ENCODE measurements at places on chromosomes 13 and 19.

DNA sequence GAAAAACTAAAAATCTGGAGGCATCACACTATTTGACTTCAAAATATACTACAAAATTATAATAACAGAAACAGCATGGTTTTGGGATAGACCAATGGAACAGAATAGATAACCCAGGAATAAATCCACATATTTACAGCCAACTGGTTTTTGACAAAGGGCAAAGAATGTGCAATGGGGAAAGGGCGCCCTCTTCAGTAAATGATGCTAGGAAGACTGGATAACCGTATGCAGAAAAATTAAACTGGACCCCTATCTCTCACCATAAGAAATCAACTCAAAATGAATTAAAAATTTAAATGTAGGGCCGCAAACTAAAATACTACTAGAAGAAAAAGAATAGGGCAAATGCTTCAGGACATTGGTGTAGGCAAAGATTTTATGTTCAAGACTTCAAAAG, 440.5 kb upstream of the SGCG start:
- DNase-seq = no peak

DNA sequence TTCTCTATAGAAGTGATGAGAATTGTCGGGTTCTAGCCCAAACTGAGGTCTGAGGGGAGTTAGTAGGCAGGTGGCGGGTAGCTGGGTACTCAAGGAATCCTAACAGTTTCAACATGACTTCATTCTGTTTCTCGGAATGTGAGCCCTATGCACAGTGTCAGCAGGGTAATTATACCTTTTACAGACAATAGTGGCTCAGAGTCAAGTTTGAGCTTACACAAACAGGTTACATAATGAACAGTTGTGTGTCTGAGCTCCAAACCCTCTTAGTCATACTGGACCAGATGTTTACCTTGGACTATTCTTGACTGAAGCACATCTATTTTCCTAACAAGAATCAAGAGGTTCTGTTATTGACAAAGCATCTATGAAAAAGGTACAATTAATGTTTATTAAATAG, 1066.7 kb upstream of the PCDH20 start:
- no peak for DNase-seq

DNA sequence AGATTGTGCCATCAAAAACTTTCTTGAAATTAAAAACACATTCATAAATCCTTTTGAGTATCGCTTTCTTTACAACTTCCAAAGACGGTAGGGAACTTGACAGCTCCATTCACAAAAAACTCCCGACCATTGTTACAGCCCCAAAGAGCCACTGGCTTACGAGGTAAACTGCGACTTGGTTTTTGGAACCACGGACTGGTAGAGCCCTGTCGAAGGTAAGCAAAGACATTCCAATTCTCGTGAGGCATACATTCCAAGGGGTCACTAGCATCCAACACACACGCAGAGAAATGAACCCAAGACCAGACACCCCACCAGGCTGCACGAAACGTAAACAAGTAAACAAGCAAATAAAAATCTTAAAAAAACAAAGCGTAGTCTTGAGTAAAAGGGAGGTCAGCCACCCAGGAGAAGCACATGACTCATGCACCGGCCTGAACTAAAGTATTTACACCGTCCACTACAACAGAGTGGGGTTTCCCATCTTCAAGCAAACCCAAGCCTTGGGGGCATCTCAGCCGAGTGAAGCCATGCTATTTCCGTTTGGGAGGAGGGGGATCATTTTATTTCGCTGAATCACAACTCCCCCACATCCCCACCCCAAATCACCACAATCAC, 1.4 kb downstream of the BRD4 start:
- peak; percentile 40 for DNase-seq

GRCh38 chr13:40485611-40486517, 180.6 kb downstream of the FOXO1 start:
- DNase-seq = no peak

DNA sequence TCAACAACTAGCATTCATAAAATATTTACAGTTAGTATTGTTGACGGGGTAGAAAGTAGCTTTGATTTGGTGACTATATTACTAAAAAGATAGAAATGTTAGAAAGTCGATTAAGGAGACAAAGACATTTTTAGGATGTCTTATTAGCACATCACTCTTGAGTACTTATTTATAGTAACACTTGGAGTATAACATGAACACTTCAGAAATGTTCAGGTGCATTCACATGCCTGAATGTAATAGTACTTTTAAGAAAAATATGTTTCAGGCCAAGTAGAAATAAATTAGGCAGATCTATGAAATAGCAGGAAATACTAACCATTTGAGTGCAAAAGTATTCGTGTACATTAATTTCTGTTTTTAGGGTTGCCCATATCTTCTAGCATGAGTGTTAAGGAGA, 70.4 kb downstream of the CDK8 start:
- DNase-seq = no peak

GRCh38 chr19:20167651-20168122, 673 bp downstream of the ZNF486 start:
- peak; percentile 16 for DNase-seq

- DNase-seq = no peak
Observed at GRCh38 chr13:32616883-32617511, 30.7 kb downstream of the PDS5B start.

DNA sequence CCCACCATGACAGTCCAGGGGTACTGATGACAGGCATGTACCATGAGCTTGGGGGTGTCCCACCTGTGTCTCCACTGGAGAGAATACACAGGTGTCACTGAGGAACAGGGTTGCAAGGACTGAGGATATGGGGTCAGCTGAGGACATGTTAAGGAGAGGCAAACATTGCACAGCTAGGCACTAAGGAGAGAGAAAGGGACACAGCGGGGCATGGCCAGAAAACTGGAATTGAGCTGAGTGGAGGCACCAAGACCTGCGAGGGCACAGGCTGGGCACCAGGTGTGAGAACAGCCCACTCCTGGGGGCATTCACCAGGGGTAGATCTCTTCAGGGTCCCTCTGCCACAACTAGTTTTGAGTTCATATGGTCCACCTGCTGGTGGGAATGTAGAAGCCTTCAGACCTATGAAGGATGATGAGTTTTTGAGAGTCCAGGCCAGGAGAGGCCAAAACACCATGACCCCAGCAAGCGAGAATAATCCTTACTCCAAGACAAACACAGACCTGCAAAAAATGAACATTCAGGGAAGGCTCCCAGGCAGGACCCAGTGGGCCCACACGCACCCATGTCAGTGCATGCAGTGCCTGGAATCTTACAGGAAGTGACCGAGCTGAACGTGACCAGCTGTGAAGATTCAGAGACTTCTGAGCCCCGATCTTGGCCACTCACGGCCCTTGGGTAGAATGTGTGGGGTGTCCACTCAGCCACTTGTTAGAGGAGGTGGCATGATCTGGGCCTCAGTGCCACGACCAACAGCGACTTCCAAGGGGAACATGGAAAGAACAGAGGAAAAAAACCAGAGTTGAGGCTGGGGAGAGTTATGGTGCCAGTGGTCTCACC, 1.4 kb upstream of the ZNF584 start:
- DNase-seq = peak; percentile 31

DNA sequence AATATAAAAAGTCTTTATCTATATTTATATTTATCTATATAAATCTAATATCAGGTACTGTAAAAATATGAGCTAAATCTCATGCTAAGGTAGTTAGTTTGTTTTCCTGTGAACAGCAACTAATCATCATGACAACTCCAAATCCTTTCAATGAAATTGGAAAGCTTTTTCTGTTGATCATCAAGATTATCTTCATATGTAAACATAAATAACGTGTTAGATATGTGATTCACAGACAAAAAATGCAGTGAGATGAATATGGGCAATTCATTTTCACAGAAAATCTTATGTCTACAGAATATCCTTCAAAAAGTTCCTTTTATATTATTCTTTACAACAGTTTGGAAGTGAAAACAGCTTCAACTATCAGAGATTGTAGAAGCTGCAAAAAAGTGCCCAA, 41.7 kb upstream of the EEF1AKMT1 start:
- DNase-seq = no peak

DNA sequence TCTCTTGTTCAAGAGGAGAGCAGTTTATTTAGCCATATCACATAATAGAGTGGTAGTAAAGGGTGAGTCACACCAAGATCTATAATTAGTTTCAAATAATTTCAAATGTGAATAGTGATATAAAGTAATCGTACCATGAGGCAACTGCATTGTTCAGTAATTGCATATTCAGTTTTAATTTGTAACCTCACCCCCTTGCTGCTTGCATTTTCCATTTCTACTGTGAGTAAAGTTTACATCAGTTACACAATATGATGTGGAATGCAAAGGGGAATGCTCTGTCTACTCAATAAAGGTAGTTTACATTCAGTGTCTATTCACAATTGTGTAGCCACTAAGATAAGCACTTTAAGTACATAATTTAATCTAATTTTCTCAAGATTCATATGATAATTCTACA, 1695.7 kb upstream of the SPRY2 start:
- DNase-seq = no peak

DNA sequence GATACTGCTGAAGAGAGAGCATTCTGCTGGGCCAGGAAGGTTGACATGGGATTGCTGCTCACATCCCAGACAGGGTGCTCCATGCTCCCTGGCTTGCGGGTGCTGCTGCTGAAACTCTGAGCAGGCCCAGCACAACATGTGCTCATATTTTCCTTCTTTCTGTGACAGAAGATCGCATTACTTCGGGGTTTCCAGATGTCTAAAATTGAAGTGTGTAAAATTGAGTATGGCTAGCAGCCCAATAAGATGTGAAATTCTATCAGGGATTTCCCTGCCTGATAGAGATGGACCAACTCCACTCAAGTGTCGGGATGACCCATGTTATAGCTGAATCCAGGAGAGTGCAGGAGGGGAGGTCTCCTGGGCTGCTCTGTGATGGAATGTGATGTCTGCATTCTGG, 55.6 kb upstream of the KL start:
- no peak for DNase-seq

- DNase-seq = no peak
Observed at GRCh38 chr13:74389056-74389455, 254.9 kb upstream of the KLF12 start.

- DNase-seq = no peak
Observed at GRCh38 chr19:21586311-21587116, 81.1 kb downstream of the ZNF429 start.

DNA sequence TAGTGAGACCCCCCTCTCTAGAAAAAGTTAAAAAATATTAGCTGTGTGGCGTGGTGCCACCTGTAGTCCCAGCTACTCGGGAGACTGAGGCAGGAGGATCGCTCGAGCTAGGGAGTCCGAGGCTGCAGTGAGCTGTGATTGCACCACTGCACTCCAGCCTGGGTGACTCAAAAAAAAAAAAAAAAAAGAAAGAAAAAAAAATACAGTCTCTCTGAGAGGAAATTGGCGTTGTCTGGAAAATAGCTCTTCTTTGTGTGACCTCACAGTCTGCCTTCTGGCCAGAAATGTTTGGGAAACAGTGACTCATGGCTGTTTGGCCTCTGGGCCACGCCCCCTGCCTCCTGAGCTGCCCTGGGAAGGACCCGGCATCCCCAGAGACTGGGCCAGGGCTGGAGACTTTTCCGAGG, 10.7 kb downstream of the MARCHF2 start:
- peak; percentile 97 for DNase-seq

DNA sequence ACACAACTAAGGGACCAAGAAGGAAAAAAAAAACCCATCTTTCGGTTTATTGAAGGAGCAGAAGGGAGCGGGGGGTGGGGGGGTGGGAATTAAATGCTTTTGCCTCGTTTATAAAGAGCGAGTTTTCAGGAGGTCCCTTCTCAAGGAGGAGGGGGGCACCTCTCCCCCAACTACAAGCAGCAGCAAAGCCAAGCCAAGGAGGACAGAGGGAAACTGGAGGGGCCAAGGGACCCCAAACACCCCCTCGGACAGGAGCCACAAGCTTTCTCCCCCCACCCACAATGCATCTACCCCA, 2.4 kb downstream of the IRF2BP1 start:
- DNase-seq = no peak

GRCh38 chr13:64453831-64454230, 2776.3 kb downstream of the PCDH9 start:
- no peak for DNase-seq

DNA sequence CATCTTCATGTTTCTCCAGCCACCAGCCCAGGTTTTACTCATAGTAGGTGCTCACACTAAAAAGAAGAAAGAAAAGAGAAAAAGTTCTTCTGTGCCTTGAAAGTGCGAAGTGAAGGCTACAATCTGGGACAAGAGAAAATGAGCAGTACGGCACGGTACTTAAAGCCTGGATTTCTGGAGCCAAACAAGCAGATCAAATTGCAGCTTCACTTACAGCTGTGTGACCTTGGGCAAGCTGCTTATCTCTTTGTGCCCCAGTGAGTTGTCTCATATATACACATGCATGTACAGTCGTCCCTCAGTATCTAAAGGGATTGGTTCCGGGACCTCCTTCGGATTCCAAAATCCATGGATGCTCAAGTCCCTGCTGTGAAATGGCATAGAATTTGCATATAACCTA, 41.8 kb downstream of the GSX1 start:
- DNase-seq = no peak
